Activated CD4-positive, CD25-positive, alpha-beta regulatory T cell treated with anti-CD3 and anti-CD28 coated beads, Interleukin-2, amount 50 U/mL, for 72 hours (primary cell): ENCODE measurements at places on chromosomes 1 and 21.
A peak's percentile ranks its signal among the peaks of the same experiment; 100 is the strongest.

- DNase-seq, result no peak
Measured at GRCh38 chr1:165050246-165050645, 306.3 kb downstream of the LMX1A start.

DNA sequence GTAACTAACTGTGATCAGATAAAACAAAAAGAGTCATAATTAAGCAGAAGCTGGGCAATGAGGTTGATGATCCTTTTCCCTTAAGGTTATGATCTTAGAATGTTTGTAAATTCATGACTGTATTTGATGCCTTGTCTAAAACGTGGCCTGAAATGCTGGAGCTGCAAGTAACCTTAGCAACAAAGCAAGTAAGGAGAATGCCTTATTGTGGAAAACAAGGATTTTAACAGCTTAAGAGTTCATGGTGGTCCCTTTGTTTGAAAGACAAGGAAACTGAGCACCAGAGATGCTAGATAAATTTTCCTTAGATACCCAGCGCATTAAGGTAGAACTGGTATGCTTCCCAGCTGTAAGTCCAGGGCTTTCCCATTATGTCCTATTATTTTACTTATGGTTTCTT is 25.7 kb upstream of the XPR1 start:
- DNase-seq, result no peak

- peak; percentile 72 for DNase-seq
Measured at GRCh38 chr1:151993734-151994496, at the start of gene S100A10. Gene S100A10, minus strand, starts transcription at chr1:151993859. Its CDS starts 7,629 bp downstream, at chr1:151986230.

DNA sequence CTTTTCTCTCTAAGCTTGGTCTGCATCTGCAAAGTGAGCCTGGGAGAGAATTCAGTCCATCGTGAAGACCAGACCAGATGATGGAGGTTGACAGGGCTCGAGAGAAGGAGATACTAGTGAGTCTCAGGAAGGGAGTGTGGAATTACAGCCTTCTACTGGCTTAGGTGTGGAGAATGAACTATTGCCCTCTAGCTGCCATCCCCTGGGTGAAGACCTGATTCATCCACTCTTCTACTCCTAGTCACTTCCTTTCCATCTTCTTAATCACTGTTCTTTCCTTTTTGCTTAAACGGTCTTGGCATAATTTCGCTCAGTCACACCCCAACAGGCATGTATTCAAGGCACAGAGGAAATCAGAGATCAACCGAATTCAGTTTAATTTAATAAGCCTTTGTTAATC is 34.0 kb upstream of the HSD17B7 start:
- DNase-seq, result no peak

DNA sequence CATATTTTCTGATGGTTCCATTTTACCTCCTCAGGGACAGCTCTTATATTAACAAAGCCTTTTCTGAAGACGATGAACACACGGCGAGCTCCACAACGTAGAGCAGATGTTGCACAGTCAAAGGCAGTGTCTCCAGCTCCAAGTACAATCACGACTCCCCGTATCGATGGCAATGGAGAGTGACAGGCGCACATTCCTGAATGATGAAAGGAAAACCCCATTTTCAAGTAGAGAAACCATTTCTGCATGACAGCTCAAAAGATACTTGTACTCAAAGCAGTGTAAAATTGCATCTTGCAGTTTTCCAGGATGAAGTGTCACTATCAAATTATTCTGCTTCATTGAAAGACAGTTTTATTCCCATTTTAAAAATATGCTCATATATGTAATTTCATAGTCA is 327.6 kb downstream of the DPYD start:
- no peak for DNase-seq

- DNase-seq, result no peak
Measured at GRCh38 chr21:38223893-38224540, 32.8 kb upstream of the KCNJ15 start.

DNA sequence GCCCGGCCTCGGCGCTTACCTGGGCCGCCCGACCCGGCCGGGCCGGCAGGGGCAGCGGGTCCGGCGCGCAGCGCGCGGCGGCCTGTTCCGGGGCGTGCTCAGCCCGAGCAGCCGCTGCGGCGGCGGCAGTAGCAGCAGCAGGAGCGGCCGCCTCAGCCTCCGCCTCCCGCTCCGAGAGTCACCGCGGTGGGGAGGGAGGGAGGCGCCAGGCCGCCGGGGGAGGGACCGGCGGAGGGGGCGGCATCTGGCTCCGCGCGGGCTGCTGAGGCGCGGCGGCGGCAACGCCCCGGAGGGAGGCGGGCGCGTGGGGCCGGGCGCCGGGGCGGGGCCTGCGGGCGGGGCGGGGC is at the start of gene CTNNBIP1:
TSS of gene CTNNBIP1 (minus strand) at position 194 of the 347 bp plus-strand sequence. CDS start 38,205 bp downstream, outside the sequence.
- no peak for DNase-seq

DNA sequence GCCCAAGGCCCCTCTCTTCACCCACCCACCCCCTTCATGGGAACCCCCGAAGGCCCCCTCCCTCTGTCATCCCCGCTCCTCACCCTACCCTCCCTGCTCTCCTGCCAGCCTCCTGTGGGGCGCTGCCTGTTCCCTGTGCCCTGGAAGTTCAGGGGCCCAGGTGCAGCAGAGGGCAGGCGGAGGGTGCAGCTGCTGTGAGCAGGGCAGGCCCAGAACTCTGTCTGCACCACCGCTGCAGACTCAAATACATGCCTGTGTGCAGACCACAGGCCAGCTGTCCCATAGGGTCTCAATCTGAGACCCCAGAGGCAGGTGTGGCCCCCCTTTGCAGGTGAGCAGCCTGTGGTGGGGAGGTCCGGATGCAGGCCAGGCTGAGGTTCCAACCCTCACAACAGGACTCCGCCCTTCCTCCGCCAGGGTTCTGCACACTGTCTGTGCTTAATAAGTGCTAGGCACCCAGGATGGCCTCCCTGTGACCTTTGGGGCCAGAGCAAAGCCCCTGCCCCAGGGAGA is 62.5 kb downstream of the WNT9A start:
- DNase-seq, result peak; percentile 39

- no peak for DNase-seq
Measured at GRCh38 chr1:185961664-185962063, 227.5 kb downstream of the HMCN1 start.

- no peak for DNase-seq
Measured at GRCh38 chr1:219171192-219171935, 2.3 kb upstream of the LYPLAL1 start.

GRCh38 chr21:41023936-41024335 is 144.0 kb upstream of the BACE2 start:
- DNase-seq, result no peak

GRCh38 chr1:5896706-5897660 is 95.2 kb downstream of the NPHP4 start:
- no peak for DNase-seq

GRCh38 chr1:83822208-83822607 is 176.7 kb downstream of the TTLL7 start:
- DNase-seq, result no peak

DNA sequence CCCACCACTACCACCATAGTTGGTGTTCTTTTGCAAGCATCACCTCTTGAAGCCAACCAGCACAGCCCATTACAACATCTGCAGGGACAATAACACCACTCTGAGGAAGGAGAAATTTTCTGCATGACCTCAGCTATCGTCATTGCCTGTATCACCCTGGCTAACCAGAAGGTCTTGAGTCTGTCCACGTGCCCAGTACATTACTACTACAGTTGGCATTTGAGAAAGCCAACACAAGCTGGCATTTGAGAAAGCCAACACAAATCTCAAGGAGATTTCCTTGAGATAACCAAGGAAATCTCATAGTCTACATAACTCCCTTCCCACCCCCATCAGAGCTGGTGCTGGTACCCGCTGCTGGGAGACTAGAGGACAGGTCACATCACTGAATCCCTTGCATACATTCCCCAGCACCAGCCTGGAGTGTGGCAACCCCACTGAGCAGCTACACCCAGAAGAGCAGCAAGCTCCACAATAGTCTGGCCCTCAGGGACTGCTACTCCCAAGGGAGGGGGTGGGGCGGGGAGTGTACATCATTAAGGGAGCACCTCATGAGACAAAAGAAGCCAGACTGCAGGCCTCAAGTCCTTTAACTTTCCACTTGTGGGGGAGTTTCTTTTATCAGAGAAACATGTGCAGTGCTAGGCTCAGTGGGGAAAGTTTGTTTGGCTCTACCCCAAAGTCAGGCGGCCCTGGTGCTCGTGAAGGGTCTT is 46.0 kb upstream of the GUCA2A start:
- DNase-seq, result no peak

GRCh38 chr1:170548497-170548896 is 16.5 kb downstream of the GORAB start:
- DNase-seq, result no peak

GRCh38 chr1:59549903-59550302 is 253.0 kb downstream of the FGGY start:
- DNase-seq, result no peak

DNA sequence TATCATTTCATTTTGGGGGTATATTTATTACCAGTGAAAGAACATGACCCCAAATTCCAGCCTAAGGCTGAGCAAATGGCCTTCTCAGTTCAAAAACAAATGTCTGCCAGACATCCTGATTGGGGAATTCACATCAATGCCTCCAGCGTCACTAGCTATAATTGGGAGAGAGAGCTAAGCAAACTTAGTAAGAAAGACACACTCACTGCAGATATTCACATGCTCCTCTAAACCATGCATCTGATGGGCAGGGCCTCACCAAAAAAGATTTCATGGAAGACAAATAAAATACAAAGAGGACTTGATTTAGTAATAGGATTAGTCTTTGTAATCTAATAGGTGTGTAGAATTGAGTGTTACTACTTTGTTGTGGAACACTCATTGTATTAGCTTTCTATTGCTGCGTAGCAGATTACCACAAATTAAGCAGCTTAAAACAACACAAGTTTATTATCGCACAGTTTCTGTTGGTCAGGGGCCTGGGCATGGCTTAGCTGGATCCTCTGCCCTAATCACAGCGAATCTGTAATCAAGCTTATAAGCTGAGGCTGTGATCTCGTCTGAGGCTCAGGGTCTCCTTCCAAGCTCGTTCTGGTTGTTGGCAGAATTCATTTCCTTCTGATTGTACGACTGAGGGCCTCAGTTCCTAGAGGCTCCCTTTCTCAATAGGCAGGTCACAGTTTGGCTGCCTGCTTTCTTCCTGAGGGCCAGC is 243.0 kb downstream of the PBX1 start:
- DNase-seq, result no peak

- DNase-seq, result no peak
Measured at GRCh38 chr1:180243517-180244221, 13.6 kb downstream of the LHX4 start.

DNA sequence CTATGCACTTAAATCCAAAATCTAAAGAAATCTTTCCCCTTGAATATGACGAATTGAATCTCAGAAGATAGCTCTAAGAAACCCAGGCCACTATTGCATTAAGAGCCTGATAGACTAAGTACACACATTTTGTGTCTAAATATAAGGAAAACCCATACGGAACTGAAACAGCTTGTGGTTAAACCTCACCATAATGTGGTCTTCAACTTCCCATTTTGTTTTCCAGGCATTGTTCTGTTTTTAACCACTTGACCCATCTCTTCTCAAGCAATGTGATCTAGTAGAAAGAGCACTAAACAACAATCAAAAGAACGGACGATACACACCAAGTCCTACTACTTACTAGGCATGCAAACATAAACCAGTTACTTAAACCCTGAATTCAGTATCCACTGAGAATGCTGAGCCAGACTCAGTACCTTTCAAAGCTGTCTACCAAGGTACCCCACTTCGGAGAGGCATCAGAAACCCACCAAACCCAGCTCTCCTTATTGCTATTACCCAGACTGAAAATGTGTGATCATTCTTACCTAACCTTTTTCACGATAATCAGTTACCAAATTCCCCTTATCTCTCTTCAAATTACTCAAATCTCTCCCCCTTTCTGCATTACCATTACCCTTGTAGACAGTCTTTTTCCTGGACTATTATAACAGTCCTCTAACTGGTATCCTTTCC is 12.8 kb downstream of the OTUD7B start:
- no peak for DNase-seq

GRCh38 chr21:45074048-45074817 is at the start of gene ADARB1:
Gene ADARB1, plus strand, starts transcription at chr21:45074580. Its CDS starts 97,077 bp downstream, at chr21:45171657.
- peak; percentile 72 for DNase-seq

DNA sequence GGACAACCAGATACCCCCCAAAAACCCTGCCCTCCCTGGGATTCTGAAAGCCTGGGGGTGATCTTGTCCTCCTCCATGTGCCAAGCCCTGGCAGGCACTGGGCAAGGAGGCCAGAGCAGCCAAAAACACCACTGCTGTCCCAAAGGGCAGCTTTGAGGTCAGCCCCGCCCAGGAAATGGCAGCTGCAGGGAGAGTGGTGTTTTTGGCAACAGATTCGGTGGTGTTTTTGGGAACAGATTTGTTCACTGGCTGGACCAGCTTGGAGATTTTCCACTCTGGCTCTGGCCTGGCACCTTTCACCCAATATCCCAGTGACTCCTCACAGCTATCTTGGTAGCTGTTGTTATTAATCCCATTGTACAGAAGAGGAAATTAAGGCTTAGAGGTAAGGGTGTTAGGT is 34.7 kb downstream of the LRP8 start:
- DNase-seq, result no peak
